ENCODE measurements at places on chromosomes 1 and 21.

DNA sequence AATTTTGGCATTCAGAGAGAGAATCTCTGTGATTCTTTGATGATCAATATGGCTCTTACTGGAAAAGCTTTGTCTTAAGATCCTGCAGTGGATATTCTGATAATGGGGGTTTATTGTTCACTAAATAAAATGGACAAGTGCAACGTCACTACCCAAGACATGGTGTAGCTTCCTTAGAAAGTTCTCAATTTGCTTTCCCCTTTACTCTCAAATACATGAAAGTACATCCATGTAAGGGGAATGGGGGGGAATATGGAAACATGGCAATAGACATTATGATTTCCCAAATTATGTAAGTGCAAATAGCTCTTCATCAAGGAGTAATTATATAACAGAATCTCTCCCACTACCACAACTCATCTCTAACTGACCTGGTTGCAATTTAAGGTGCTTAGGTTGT, 126.3 kb upstream of the DPYD start:
- no peak for DNase-seq

DNA sequence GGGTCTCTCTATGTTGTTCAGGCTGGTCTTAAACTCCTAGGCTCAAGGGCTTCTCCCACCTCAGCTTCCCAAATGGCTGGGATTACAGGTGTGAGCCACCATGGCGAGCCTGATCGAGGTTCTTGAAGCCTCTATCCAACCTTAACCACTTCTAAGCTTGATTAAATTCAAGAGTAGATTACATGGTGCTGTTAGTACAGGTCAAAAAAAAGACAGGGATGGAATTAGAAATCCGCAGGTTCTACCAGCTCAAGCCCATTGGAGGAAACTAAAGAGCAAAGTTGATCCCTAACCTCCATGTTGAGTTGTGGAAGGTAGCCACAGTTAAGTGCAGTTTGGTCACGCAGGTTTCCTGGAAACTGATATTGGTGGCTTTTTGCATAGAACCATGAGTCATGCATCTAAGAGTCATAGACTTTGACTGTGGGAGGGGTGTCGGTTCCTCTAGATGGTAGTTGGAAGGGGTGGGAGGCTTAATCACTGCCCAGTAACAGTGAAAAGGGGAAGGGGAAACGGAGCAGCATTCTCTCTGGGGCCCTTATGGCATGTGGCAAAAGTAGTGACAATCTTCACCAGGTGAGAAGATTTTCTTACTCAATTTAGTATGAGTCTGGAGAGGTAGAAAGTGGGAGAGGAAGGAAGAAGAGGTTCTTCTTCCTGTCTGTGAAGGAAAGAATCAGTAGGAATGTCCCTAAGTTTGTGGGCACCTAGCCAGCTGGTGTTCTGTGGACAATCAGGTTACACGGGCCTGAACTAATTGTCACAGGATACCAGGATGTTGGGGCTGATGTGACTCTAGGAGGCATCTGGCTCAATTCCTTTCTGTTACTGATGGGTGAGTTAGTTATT, 7.0 kb downstream of the CD53 start:
- peak; percentile 58 for DNase-seq

- DNase-seq: peak; percentile 77
Observed at GRCh38 chr1:36369061-36369861, 16.5 kb downstream of the STK40 start.

DNA sequence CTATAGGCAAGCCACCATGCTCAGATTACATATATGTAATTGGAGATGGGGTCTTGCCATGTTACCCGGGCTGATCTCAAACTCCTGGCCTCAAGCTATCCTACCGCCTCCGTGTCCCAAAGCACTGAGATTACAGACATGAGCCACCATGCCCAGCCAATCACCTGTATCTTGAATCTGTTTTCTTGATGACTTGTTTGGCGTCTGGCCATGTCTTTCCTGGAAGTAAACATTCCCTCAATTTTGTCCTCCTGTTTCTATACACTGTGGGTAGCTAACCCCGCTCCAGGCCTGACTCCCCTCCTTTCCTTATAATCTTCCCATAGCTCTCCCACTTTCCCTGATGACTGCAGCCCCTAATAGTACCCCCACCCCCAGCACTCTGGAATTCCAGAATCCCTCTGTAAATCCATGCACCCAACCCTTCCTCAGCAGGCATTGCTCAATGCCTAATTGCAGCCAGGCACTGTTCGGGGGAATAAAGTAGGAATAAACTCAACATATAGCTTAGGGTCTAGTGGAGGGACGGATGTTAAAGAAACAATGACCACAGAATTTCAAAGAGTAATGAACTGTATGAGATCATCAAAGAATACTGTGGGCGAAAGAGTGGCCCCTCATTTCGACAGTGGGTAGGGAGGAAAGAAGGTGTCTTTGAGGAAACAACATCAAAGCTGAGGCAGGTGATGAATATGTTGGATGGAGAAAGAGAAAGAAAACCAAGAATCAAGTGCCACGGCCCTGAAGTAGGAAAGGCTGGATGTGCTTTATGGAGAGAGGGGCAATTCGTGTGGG, 161.5 kb downstream of the ADSS2 start:
- DNase-seq: no peak

- no peak for DNase-seq
Observed at GRCh38 chr1:118204648-118205047, 19.6 kb upstream of the SPAG17 start.

DNA sequence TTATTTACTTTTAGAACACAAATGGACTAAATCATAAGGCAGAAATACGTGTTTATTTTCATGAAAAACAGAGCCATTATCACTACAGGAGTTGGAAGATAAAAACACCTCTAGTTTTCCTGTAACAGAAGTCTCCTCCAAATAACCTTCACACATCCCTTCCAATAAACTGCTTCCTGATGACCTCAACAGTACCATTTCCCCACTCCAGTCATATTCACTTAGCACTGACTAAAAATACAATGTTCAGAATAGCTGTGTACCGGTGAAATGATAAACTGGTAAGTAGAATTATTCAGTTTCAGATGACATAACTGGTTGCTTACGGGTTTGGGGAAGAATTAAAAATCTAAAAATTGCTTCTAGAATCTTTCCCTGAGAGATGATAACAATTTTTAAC, 137.9 kb downstream of the DENND1B start:
- DNase-seq: no peak

- no peak for DNase-seq
Observed at GRCh38 chr1:61332196-61332753, 249.9 kb downstream of the NFIA start.

GRCh38 chr1:165936542-165936941, 109.1 kb downstream of the UCK2 start:
- no peak for DNase-seq

GRCh38 chr1:21072721-21073120, 104.0 kb downstream of the EIF4G3 start:
- no peak for DNase-seq

- DNase-seq: no peak
Observed at GRCh38 chr1:197467881-197468280, 199.8 kb downstream of the CRB1 start.

- no peak for DNase-seq
Observed at GRCh38 chr1:19769211-19769932, 30.3 kb downstream of the TMCO4 start.

DNA sequence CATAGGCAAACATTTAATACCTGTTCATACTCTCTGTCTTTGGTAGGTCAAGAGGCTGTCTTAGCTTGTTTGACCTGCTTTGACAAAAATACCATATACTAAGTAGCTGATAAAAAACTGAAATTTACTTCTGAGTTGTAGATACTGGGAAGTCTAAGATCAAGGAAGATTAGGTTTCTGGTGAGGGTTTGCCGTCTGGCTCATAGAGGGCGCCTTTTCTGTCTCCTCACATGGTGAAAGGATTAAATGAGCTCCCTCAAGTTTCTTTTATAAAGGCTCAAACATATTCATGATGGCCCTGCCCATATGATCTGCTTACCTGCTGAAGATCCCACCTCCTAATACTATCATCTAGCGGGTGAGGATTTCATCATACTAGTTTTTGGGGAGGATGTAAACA, 1076.1 kb upstream of the NCAM2 start:
- DNase-seq: no peak

DNA sequence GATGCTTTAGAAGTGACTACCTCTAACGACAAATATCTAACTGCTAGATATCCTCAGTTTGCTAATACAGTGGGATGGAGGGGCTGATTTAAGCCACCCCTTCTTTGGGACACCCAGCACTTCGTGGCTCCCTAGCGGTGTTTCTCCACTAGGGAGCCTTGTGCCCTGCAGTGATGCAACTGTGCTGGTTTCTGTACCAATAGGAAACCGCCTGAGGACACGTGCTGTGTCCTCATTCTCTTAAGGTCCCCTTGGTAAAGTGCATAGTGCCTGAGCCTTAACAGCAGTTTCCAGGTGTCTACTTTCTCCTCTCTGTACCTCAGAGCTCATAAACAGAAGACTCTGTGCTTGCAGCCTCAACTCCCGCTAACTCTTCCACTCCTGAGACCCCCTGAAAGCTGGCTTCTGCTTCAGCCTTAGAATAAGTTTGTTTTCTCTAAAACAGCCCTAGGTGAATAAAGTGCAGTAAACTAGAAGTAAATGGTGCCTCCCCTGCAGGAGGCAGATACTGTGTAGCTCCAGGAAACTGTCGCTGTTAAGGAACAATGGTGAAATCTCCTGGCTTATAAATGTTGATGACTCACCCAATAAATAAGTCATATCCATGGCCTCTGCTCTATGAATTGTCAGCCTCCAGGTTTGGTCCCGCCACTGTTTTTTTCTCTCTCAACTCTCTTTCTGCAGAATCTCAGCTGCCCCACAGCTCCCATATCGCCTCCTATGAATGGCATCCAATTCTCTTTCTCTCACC, 130.4 kb downstream of the AK5 start:
- no peak for DNase-seq

- no peak for DNase-seq
Observed at GRCh38 chr1:247494767-247495166, 36.9 kb upstream of the OR2B11 start.

GRCh38 chr1:81453367-81453703, 347.4 kb upstream of the ADGRL2 start:
- no peak for DNase-seq

DNA sequence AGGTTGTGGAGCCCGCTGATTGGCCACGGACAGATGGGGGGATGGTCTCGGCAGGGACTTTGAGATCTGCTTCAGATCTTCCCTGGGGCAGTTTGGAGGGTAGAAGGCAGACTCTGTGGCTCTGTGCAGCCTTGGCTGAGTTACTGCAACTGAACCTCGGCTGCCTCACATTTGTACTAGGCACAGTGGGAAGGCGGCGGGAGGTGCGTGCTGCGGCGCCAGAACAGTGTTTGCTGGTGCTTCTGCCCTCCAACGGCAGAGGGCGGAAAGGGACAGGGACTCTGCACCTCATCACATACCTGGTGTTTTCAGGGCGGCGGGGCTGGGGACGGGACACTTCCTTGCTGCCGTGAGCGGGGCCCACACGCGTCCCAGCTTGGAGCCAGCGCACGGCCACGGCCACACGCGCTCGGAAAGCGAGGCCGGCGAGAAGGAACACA, 26.2 kb downstream of the SLC66A1 start:
- DNase-seq: no peak

GRCh38 chr21:28268685-28269084, 724.0 kb downstream of the LTN1 start:
- DNase-seq: no peak
